ENCODE measurements at places on chromosomes 6 and 20.

DNA sequence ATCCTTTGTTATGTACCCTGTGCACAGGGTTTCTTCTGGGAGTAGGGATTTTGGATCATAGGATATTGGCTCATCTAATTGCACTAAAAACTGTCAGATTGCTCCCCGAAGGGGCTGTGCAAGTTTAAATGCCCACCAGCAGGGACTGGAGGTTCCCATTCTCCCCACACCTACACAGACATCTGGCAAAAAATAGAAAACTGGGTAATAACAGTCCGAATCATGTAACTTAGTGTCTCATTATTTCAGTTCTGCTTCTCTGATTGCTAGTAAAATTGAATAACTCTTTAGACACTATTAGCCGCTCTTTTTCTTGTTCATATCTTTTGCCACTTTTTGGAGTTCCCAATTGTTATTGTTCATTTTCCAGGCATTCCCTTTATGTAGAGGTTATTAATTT lies 5.3 kb downstream of the PSMF1 start:
- no peak for DNase-seq

GRCh38 chr6:35181933-35182612 lies 31.7 kb upstream of the SCUBE3 start:
- peak; percentile 58 for DNase-seq

DNA sequence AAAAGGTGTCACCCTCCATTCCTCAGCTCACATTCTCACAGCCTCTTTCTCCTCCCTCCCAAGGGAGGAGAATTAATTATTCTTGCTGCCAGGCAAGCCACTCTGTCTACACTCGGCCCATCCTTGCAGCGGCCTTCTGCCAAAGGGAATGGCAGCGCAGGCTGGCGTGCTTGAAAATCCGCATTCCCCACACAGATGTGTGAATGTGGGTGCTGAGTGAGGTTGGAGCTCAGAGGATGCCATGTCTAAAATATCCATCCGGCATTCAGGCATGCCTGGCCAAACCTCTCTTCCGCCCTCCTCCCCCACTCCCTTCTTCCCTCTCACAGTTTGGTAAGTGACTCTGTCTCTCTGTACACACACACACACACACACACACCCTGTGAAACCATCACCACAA lies 27.7 kb downstream of the PNPLA1 start:
- DNase-seq: no peak

GRCh38 chr6:109714166-109714565 lies 23.1 kb downstream of the FIG4 start:
- no peak for DNase-seq

DNA sequence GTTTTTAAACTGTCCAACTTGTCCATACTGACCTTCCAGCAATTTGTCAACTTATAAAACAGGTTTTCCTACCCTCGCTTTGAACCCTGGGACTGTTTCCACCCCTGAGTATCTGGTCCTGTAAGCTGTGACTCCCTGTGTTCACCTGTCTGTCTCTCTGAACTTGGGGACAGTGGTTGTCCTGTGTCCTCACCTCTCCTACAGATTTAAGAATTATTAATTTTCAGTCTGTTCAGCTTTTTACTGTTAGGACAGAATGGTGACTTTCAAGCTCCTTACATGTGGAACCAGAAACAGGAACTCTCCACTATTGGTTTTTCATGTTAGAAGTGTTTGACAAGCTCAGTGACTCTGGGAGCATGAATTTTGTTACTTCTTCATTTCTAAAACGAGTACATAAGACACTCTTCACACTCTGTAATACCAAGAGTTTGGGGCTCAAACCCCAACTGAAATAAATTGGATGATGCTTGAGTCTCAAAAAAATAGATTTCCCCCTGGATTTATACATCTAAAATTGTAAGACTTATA lies 713.9 kb downstream of the COL12A1 start:
- DNase-seq: no peak

DNA sequence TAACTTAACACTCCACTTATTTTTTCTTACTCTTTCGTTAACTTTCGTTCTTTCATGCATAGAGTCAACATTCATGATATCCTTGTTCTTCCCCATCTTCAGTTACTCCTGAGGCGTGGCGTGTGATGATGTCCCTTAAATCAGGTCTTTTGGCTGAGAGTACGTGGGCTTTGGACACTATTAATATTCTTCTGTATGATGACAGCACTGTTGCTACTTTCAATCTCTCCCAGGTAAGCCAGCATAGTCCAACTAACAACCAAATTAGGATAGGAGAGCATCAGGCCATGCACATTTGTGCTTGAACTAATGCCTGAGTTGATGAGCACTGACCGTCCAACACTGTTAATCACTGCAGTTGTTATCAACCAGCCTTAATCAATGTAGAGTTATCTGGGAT lies 119.6 kb downstream of the TMEM242 start:
- no peak for DNase-seq

DNA sequence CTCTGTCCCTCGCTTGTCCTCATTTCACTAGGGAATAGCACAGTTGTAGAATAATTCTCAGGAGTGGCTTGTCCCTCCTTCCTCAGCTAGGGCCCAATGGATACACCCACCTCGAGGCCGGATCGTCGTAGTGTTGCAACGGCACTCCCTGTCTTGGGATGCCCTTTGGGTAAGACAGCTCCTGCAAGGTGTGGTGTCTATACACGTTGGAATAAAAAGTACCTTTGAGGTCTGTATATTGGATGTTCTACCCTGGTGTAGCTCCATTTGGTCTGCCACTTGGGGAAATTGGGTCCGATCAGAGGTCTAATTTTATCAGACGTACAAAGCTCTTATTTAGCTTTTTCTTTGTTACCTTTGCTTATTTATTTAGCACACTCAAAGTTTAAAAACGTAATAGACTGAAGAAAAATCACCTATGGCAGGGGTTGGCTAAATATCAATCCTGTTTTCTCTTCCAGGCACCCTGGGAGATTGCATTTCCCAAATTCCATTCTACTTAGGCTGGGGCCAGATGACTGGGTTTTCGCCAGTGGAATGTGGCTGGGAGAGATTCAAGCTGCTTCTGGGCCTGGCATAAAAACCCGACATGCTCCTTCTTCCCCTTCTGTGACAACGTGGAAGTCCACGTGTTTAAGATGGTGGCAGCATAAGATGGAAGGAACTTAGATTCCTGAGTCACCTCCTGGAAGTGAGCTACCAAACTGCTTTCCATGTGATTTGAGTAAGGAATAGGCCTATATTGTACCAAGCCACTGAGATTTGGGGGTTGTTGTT lies 82.3 kb upstream of the CD83 start:
- DNase-seq: peak; percentile 69

- no peak for DNase-seq
These were observed 40.6 kb upstream of the ECHDC1 start for GRCh38 chr6:127383988-127384387.

DNA sequence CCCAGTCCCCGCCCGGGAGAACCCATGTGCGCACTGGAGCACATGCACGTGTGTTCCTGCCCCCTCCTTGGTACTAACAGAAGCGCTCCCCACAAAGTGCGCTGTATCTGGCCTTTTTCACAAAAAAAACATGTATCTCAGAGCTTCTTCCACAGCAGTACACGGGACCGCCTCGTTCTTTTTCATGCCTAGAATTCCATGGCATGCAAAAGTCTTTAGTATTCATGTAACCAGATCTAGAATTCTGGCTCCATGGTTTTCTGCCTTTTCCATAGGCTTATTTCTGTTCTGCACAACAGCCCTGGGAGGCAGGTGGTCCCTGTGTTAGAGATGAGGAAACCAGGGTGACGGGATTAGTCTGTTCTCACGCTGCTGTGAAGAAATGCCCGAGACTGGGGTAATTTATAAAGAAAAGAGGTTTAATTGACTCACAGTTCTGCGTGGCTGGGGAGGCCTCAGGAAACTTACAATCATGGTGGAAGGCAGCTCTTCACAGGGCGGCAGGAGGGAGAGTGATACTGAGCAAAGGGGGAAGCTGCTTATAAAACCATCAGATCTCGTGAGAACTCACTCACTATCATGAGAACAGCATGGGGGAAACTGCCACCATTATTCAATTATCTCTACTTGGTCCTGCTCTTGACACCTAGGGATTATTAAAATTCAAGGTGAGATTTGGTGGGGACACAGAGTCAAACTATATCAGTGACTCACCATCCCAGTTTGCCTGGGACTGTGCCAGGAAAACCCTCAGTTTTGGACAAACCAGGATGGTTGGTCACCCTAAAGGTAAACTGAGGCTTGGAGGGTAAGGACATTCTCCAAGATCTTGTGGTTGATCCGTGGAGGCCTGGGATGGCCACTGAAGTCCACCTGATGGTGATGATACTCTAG lies 41.0 kb downstream of the C20orf203 start:
- no peak for DNase-seq

- no peak for DNase-seq
These were observed 18.1 kb downstream of the LEMD2 start for GRCh38 chr6:33770833-33771145.

DNA sequence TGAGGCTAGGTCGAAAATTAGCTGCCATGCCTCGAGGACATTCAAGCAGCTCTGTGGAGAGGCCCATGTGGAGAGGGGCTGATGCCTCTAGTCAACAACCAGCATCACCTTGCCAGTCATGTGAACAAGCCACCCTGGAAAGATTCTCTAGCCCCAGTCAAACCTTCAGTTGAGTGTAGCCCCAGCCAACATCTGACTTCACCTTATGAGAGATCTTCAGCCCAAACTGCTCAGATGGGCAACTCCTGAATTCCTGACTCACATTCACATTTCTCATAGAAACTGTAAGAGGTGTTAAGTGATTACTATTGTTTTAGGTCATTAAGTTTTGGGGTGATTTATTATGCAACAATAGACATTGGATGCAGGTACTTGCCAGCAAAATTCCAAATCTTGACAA lies 44.9 kb downstream of the GJA10 start:
- DNase-seq: no peak

- no peak for DNase-seq
These were observed 2.8 kb downstream of the RAET1E start for GRCh38 chr6:149895048-149895590.

- DNase-seq: no peak
These were observed 35.8 kb upstream of the MRGBP start for GRCh38 chr20:62760471-62760855.

DNA sequence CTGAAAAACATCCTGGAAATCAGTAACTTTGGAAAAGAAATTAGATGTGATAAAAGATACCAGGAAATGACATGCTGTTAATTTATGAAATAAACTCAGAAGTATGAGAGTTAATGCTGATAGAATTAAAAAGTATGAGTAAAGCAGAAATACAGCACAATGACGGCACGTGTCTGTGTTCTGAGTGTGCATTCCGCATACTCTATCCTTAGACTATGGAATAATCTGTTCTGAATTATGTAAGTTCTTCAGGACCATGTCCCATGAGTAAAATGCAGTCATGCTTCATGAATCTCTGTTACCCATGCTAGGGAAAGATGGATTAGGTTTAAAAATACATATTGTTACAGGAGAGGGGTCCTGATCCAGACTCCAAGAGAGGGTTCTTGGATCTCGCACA lies 21.7 kb downstream of the HECA start:
- no peak for DNase-seq

GRCh38 chr20:52500157-52500556 lies 308.6 kb upstream of the ZFP64 start:
- DNase-seq: no peak

GRCh38 chr20:1508574-1508973 lies 17.4 kb upstream of the SIRPB2 start:
- DNase-seq: no peak

DNA sequence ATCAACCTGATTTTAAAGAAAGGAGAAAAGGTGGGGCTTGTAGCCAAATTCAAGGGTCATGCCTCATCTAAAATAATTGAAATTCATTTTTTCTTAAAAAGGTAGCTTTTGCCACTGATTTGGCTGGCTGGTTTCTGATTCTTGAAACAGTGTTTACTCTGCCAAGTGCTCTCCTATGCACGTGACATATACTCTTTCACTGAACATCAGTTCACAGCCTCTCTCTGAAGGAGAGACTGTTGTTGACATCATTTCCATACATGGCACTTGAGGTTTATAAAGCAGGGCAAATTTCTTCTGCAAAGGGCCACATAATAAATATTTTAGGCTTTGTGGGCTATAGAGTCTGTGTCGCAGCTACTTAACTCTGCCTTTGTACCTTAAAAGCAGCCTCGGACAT lies 40.4 kb upstream of the DOK5 start:
- no peak for DNase-seq

- no peak for DNase-seq
These were observed 20.2 kb upstream of the HIVEP2 start for GRCh38 chr6:142965164-142965563.

DNA sequence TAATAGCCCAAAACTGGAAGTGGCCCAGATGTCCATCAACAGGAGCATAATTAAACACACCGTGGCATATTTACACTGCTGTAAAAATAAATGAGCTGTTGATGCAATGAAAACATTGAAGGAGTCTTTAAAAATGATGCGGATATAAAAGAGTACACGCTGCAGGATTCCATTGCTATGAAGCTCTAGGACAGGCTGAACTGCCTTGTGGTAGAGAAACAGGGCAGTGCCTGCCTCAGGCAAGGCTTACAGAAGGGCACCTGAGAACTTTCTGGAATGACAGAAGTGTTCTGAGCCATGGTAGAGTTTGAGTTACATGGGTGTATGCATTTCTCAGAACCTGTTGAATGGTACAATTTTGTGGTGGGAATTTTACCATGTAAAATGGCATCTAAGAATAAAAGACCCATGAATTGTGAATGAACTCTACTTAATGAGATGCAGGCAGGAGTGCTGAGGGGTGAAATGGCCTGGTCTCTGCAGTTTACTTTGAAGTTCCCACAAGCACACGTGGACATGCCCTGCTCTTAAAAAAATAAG lies 45.3 kb upstream of the RIN2 start:
- DNase-seq: no peak

DNA sequence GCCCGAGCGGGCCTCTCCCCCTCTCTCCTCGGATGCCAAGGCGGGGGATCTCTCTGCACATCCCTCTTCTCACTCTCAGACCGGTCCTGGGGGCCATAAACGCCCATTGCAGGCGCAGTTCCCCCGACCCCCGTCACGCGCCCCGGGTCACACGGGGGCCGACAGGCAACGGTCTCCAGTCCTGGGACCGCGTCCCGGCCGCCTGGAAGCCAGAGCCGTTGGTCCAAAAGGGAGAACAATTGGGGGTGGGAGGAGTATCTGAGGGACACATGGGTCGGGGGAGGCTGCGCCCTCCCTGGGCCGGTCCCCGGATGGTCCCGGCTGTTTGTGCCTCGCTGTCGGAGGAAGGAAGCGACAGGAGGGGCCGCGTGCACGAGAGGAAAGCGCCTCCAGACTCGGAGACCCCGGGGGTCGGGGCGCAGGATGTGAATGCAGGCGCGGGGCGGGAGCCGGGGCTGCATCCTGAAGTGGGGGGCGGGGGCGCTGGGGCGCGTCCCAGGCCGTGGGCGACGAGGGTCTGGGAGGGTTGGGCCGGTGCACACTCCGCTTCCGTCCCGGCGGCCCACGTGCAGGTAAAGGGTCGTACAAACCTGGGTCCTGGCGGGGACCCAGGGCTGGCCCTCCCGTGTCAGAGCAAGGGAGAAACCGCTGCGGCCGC lies 903 bp downstream of the SLC4A11 start:
- no peak for DNase-seq

GRCh38 chr20:10312111-10312510 lies 93.5 kb downstream of the SNAP25 start:
- no peak for DNase-seq

GRCh38 chr6:169253337-169254238 lies at the start of gene THBS2:
TSS of gene THBS2 (minus strand) at chr6:169253846. CDS start at chr6:169250784, 3,062 bp downstream.
- no peak for DNase-seq

- DNase-seq: no peak
These were observed 109.7 kb upstream of the STMND1 start for GRCh38 chr6:16991981-16992629.

GRCh38 chr6:121309768-121310469 lies 24.4 kb downstream of the TBC1D32 start:
- DNase-seq: no peak

- no peak for DNase-seq
These were observed 153.7 kb upstream of the OLIG3 start for GRCh38 chr6:137647762-137648447.
